ENCODE measurements at places on chromosomes 4 and X.

DNA sequence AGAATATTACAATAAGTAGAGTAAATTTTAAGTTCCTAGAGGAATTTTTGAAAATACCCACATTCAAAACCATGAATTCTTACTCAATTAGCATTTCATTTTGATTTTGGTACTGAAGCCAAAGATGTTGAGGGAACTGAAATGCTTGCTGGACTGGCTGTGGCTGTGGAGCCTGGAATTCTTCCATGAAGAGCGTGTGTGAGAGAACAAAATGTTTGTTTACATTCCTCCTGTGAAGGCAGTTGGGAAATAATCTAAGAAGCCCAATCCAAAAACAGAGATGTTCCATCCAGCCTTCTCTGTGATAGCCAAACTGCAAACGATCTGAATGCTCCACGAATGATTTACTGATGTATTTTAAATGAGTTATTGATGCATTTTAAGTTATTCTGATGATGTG is 3.8 kb upstream of the ADH1B start:
- no peak for DNase-seq

GRCh38 chr4:18690291-18690955 is 668.9 kb upstream of the LCORL start:
- DNase-seq, result no peak

GRCh38 chr4:189516902-189517301 is 423.8 kb upstream of the FRG1 start:
- DNase-seq, result no peak

GRCh38 chrX:86028681-86029080 is 18.7 kb downstream of the CHM start:
- DNase-seq, result no peak

DNA sequence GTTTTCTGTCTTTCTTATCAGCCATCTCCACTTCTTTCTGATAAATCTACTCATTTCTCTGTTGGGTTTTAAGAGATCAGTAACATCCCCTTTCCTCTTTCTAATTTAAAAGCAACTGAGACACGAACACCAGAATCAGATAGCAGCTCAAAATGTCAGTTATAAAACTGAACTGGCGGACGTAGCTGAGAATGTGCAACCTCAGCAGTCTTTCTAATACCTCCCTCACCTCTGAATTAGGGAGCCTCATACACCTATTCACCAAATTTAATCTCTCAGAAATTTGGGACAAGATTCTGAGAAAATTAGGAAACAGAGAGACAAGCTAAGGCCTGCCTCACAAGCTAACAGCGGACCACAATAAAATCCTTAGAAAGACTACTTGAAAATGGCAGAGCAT is 52.0 kb upstream of the ACSL4 start:
- no peak for DNase-seq

DNA sequence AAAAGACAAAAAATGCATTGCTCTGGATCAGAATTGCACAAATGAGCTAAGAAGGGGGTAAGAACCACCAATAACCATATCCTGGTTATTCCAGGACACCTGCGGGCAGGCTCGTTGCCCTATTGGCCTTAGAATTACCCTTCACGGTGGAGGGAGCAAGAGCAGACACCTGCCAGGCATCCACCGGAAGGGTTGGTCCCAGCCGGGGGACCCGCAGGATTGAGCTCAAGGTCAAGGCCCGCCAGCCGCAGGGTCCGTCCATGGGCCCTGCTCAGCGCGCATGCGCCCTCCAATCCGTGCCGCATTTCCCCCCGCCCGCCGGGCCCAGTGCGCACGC is 575 bp downstream of the SLC25A6 start:
- DNase-seq, result no peak

GRCh38 chr4:99696801-99697200 is 39.2 kb upstream of the C4orf54 start:
- DNase-seq, result no peak

DNA sequence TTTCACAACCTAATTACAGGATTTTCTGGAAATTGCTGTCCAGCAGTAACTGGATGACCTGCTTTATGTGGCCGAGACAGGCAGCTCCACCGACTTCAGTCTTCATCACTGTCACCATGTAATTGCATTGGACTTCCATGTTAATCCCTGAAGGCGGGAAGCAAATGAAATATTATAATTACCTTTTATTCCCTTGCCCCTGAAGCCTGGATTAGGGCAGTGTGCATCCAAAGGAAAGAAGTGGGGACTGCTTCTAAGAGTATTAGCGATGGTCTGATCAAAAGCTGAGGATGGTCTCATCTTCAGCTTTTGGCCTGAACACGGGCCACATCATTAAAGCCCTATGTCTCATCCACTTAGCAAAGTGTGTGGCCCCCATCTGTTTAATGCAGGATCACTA is 311.6 kb upstream of the GALNT7 start:
- DNase-seq, result no peak

DNA sequence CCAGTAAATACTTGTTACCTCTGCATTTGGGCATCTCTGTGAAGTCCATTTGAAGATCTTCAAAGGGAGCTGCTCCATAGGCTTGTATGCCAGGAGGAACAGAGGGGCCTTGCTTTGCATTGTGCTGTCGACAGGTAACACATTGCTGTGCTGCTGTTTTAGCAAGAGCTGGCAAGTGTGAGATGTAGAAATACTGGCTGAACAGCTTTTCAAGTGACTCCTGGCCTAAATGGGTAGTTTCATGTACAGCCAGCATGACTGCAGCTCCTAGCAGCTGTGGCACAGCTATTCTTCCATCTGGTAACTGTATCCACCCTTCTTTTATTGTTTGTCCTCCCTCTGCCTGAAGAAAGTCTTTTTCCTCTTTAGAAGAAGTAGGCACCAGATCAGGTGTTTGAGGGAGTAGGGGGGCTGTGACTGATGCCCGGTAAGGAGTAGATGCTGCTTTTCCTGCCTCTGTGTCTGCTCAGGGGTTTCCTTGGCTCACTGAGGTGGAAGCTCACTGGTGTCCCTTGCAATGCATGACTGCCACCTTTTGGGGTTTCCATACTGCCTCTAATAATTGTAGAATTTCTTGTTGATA is 965.3 kb downstream of the CCSER1 start:
- DNase-seq, result no peak

- no peak for DNase-seq
Observed at GRCh38 chr4:1495416-1496115, 89.3 kb upstream of the NKX1-1 start.

GRCh38 chr4:36773467-36773866 is 471.1 kb upstream of the NWD2 start:
- no peak for DNase-seq

DNA sequence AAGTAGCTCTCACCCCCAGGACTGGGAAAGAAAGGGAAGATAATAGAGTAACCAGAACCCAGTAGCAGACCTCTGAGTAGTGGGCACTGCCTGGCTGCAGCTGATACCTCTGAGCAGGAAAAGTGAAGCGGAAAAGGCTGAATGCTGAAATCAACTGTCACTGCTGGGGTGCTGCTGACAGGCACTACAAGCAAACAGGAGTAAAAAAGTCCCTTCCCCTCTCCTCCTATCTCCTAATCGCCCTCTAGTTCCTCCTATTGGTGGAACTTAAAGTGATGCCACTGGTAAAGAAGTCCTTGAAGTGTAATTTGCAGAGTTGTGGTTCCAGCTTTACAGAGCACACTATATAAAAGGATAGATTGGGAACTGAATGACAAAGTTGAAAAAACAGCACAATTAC is 32.8 kb upstream of the GLRB start:
- DNase-seq, result no peak

DNA sequence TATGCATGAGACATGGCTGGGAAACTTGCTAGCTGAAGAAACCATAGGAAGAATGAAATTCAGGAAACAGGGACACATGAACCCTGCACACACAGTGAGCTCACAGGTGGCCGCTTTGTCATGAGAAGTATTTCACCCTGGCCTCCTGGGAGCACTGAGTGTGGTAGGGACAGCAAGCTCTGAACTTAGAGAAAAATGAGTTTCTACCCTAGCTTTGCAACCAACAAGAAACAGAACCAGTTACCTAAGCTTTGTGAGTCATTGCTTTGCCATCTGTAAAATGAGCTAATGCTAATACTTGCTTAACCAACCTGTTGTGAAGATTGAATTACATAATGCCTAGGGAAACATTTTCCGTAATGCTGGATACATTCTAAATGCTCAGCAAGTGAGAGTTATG is 206.6 kb upstream of the HS3ST1 start:
- no peak for DNase-seq

GRCh38 chrX:40867352-40867751 is 132.0 kb upstream of the MED14 start:
- DNase-seq, result no peak

DNA sequence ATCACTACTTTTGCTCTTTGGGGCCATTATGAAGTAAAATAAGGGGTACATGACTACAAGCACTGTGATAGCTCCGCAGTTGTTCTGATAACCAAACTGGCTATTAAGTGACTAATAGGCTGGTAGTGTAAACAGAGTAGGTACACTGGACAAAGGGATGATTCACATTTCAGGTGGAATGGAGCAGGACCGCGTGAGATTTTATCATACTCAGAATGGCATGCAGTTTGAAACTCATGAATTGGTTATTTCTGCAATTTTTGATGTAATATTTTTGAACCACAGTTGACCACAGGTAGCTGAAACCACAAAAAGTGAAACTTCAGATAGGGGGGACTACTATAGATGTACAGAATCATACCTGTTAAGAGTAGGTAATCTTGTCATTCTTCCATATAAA is 55.8 kb downstream of the PAK3 start:
- DNase-seq, result no peak

GRCh38 chrX:80022363-80023031 is 7.9 kb downstream of the TBX22 start:
- no peak for DNase-seq

Measured in NCI-H748 treated with DMSO at 0.1 percent for 48 hours (cell line).